ENCODE measurements at places on chromosomes 12 and 14.

- DNase-seq, result no peak
Observed at GRCh38 chr12:110661337-110661972, 27.5 kb downstream of the HVCN1 start.

- DNase-seq, result no peak
Observed at GRCh38 chr12:24223926-24224325, 274.5 kb upstream of the SOX5 start.

GRCh38 chr14:83355609-83356008, 1822.0 kb upstream of the SEL1L start:
- DNase-seq, result no peak

- no peak for DNase-seq
Observed at GRCh38 chr12:41919048-41919447, 225.6 kb downstream of the GXYLT1 start.

- no peak for DNase-seq
Observed at GRCh38 chr12:132300789-132301722, 28.3 kb downstream of the GALNT9 start.

DNA sequence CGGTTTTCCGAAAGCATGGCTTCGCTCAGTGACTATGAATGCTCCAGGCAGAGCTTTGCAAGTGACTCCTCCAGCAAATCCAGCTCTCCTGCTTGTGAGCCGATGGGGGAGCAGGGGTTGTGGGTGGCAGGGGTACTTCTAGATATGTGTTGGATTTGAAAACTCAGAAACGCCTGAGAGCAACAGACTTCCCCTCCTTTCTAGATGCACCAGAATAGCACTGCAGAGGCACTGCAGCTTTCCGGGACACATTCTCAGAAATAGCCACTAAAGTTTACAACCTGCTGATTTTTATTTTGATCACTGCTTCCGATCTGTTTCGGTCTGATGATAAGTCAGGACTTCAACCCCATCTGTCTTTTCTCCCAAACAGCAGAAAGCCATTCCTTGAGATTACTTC, 8.6 kb downstream of the TCP11L2 start:
- DNase-seq, result no peak

GRCh38 chr14:24108336-24108874, 6.2 kb upstream of the DCAF11 start:
- no peak for DNase-seq
